ENCODE measurements at places on chromosomes 6 and 20.

DNA sequence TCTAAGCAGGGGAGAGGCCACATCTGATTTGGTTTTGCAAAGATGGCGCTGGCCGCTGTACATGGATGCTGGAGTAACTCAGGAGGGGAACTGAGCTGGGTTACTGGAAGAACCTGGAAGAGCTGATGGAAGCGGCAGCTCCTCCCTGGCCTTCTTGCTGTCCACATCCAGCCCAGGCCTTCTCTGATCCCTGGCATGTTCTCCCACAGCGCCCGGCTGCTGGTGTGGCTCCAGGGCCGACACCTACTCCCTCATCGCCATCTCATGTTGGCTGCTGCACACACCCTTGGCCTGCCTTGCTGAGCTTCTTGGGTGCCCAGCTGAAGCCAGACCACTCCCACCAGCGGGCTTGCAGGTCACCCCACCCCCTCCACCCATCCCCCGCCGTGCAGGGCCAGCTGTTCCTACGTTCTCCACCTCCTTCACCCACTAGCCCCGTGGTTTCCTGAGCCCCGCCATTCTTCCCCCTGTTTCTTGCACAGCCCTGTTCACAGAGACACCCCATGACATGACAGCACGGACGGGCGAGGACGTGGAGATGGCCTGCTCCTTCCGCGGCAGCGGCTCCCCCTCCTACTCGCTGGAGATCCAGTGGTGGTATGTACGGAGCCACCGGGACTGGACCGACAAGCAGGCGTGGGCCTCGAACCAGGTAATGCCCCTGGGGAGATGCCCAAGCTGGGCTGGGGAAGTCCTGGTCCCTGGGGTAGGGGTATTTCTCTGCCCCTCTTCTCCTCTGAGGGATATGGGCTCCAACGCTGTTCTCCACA, 28.4 kb downstream of the VSTM2L start:
- no peak for DNase-seq

- no peak for DNase-seq
Observed at GRCh38 chr6:64439274-64439673, 803.7 kb downstream of the PHF3 start.

DNA sequence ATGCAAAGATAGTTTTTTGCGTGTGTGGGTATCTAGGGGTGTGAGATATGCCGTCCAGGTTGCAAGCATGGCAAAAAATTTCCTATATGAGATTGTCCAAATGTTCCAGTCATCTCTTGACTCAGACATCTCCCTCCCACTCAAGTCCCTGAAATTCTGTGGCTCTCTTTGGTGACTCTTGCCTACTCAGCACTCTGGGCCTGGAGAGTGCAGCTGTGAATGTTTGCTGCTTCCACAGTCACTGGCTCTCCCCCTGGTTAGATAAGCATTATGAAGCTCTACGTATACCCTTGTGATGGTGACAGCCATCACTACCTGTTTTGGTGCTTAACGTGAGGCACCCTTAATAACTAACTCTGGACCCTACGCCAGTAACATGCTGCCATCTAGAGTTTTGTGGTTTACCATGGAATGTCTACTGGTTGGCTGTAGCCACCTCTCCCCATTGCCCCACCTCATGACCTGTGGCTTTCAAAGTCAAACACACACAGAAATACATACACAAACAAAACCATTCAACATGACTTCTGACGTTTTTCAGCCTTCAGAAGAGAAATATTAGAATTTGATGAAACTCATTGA, 621.9 kb upstream of the CITED2 start:
- no peak for DNase-seq

DNA sequence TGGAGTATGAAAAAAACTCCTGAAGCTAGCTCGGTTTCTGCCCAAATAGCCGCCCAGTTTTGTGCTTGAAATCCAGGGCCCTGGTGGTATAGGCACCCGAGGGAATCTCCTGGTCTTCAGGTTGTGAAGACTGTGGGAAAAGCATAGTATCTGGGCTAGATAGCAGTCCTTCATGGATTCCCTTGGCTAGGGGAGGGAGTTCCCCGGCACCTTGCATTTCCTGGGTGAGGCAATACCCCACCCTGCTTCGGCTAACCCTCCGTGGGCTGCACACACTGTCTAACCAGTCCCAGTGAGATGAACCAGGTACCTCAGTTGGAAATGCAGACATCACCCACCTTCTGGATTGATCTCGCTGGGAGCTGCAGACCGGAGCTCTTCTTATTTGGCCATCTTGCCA, 184.5 kb upstream of the SLC35B3 start:
- no peak for DNase-seq

- DNase-seq = no peak
Observed at GRCh38 chr6:44463728-44464450, 76.4 kb downstream of the CDC5L start.

GRCh38 chr20:40111282-40111681, 577.8 kb downstream of the MAFB start:
- DNase-seq = no peak

- DNase-seq = no peak
Observed at GRCh38 chr6:3414327-3415081, 42.3 kb downstream of the SLC22A23 start.

DNA sequence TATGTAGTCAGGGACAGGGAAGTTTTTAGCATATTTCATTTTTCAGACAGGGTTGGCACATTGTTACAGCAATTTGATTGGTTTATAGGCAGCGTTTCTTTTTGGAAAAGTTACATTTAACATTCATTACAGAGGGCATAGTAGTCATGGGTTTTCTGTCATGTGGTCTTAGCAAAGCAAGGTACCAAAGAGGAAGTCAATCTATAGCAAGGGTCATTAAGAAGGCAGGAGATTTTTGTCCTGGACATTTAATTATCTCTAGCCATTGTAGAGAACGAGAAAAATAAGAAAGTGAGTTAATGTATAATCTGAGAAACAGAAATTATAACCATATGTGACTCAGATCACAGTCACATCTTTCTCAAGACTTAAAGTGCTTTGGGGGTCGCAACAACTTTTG, 47.4 kb downstream of the TPD52L1 start:
- no peak for DNase-seq

DNA sequence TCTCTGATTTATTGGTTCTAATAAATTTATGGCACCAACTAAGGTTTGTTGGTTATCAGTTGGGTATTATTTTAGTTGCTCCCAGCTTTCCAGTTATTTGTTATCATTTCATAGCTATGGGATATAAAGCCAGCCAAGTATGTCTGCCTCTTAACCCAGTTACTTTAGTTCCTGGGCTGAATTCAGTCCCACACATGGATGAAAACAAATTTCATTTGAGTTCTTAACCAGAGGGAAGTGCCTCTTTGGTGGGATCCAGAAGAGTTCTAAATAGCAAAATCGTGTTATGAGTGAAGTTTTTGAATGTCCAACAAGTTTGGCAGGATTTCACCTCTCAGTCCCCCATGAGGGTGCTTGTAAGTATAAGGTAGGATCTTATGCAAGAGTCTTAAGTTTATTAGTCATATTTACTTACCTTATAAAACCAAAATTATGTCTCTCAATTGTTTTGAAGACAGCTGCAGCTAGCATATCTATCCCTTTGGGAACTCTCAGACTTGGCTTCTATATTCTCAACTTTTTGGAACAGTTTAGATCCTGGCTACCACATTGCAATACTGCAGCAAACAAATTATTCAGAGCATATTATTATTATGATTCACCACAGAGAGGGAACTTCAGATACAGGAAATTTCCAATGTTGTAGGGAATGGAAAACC, 683.6 kb downstream of the BCKDHB start:
- no peak for DNase-seq

GRCh38 chr6:151689499-151690201, 117.8 kb upstream of the ESR1 start:
- no peak for DNase-seq

- no peak for DNase-seq
Observed at GRCh38 chr6:40474937-40475336, 112.2 kb downstream of the LRFN2 start.

- DNase-seq = no peak
Observed at GRCh38 chr6:46289898-46290297, 119.1 kb upstream of the ENPP5 start.

- no peak for DNase-seq
Observed at GRCh38 chr6:113953346-113953745, 17.6 kb downstream of the HDAC2 start.

- no peak for DNase-seq
Observed at GRCh38 chr20:3681931-3682781, at the start of gene ADAM33. TSS of gene ADAM33 (minus strand) at chr20:3682010. CDS start at chr20:3682004, 6 bp downstream.

DNA sequence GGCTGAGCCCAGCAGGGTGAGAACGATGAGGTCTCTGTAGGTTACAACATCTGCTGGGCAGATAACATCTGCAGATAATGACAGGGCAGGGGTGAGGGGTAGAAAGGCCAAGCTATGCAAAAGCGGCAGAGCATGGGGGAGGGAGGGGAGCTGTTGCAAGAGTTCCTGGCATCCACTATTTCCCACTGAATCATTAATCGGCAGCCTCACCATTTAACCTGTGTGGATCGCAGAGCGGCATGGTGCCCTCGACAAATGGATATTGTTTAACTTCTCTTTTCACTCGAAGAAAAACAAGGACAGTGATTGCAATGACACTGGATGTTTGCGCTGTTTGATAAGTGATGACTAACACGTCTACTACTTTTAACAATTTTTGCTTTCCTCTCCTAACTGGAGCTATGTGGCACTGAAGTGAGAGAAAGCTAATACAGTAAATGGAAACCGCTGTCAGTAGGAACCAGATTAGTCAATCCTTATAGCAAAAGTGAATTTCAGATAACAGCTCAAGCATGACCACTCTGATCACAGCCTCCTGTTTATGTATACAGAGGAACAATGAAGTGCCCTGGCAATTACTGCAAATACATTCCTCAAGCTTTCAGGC, 381.5 kb downstream of the TFAP2A start:
- DNase-seq = no peak

GRCh38 chr20:44765091-44765490, 19.4 kb downstream of the KCNK15 start:
- DNase-seq = no peak

DNA sequence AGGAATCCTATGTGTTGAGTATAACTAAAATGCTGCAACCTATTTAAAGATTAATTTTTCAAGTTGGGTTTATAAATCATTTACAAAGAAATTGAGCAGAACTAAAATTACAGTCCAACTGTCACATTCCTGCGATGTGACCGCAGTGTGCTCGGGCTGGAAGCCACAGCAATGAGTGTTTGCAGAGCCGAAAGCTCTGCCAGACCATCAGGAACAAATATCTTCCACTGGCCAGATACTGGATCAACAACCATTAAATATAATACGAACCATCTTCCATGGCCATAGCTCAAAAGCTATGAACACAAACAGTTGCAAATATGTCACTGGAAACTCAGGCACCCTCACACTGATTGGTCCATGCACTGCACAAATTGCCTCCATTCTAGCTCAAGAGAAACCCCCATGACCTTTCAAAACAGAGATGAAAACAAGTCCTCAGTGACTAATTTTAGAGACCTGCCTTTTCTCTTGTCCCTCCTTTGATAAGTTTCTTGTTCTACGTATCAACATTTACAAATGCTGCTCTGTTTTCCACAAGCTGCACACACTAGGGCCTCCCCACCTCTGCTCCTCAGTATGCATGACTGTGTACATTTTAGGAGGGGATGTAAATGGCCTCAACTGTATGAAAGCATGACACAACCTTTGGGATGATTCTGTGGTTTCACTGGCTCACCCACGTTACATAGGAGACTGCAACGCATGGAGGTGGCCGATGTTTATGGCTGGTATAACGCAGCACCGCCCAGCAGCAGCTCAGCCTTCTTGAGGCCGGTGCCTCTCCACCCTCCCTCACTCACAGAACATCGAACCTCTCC, 171.7 kb downstream of the WDR27 start:
- DNase-seq = no peak

GRCh38 chr6:48560408-48560807, 449.4 kb upstream of the PTCHD4 start:
- peak; percentile 10 for DNase-seq

DNA sequence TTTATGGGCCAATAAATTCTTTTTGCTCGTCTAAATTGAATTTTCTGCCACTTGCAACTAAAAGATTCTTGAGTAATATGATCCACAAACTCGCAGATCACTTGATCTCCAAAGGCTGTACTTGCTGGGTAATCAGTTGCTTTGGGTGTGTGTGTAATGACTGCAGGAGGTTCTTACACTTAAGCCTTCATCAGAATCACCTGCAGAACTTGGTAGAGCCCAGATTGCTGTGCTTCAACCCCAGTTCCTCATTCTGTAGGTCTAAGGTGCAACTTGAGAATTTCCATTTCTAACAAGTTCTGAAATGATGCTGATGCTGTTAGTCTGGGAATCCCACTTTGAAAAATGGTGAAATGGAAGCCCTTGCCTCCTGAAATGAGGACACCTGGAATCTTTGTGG, 12.9 kb upstream of the FKBP1A start:
- DNase-seq = no peak

DNA sequence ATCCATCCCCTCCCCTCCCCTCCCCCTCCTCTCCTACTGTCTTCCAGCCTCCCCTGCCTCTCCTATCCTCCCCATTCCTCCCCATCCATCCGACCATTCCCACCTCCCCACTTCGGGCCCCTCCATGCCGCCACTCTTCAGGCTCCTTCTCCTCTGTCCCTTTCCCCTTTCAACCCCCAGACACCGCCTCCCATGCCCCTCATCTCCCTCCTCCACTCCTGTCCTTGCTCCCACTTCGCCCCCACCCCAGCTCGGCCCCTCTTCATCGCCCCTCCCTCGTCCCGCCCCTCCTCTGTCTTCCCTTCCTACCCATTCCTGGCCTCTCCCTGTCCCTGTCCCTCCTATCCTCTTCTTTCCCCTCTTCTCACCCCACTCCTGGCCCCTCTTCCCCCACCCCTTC, 554 bp upstream of the CST3 start:
- no peak for DNase-seq

DNA sequence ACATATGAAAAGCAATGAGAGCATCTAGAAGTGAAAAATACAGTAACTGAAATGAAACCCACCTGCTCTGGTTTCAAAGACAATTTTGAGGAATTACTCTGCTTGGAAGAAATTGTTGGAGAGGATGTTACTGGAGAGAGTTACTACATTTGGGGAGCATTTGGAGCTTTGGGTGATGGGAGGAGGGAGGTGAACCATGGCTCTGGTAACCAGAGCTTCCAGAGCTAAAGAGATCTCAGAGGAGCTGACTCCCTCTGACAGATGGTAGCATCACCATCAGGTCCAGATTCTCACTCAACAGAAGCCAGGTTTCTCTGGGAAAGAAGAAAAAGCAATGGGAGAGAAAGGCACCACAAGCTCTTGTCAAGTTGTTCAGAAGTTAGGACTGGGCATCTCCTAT, 42.2 kb upstream of the SMAP1 start:
- no peak for DNase-seq

- DNase-seq = no peak
Observed at GRCh38 chr6:131754715-131755567, 44.1 kb upstream of the CTAGE9 start.
